AG04449 (cell line): ENCODE measurements at places on chromosomes 12 and 14.

DNA sequence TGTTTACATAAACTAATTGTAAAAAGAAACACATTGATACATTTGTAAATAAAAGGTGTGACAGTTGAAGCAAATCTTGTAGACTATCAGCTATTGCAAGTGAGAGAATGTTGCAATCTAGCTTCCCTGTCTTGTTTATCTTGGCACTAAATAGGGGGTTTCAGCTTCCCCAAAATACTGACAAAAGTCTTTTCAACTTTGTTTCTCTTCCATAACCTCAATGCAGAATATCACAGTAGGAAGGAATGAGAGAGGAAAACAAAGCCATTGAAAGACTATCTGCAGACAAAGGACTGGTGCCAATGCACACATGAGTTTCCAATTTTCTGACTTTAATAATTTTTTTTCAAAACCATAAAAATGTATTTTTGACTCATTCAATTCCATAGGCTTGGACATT lies 886.2 kb upstream of the MGAT4C start:
- no peak for DNase-seq

DNA sequence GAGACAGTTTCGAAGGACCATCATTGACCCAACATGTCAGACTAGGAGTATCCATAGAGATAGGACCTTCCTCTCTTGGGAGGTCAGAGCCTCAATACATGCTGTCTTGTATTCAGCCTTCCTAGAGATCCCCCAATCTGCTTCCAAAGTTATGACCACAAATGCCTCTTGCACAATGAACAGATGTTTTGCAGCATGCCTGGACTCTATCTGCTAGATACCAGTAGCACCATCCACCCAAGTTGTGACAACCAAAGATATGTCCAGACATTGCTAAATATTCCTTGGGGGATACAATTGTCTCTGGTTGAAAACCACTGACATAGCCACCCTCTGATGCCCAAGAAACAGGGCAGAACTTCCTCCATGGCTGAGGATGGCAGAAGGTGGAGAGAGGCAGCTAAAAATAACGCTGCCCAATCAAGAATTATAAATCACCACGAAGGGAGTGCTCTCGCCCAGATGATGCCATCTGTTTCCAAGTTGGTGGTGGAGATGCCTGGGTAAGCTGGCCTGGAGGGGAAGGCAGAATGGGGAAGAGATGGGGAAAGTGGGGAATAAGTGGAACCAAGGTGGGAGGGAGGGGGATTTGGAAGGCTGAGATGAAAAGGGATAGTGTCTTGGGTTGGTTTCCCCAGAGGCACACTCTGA lies 42.9 kb upstream of the NOS1 start:
- no peak for DNase-seq

GRCh38 chr12:1666215-1666614 lies 24.7 kb upstream of the ADIPOR2 start:
- no peak for DNase-seq

- no peak for DNase-seq
Observed at GRCh38 chr14:99966037-99966835, 99.0 kb upstream of the EVL start.

- DNase-seq: no peak
Observed at GRCh38 chr12:9685915-9686314, 16.4 kb downstream of the CLEC2D start.

DNA sequence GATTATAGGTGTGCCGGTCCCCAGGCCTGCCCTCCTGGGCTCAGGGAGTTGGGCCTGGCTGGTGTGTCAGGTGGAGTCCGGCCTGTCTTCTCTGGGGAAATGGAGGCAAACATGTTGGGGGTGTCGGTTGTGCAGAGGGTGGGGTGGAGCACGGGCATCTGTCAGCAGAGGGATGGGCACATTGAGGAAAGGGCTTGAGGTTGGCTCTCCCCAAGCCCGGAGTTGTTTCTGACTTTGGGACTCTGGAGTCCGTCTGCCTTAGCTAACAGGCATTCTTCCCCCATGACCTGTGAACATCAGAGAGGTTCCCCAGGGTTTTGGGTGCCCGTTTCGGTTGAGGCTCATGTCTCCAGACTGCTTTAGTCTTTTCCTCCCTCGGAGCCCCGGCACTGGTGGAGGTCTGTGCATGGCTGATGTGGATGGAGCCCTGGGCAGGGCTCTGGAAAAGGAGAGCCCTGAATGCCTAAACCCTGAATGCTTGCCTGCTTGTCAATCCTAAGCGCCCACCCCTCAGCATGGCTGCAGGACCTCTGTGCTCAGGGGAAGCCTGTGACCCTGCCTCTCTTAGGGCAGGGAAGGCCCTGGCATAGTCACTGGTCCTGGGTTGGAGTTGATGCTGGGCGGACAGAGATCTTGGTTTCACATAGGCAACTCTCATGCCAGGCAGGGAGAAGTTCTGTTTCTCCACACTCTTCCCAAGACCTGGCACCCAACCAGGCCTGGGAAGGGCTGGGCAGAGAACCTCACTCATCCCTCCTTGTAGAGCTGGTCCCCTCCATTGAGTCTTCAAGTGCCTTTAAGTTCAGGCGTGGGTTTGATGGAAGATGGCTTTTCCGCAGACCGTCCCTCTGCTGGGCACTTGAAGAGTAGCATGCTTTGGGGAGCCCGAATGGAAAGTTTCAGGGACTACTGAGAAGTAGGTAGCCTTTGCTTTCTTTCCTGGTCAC lies 12.9 kb downstream of the NYNRIN start:
- DNase-seq: no peak
